Fibroblast of lung (primary cell): ENCODE measurements at places on chromosomes 2 and 18. TPM values are rescaled to one million over a fixed set of nuclear protein-coding genes. Genes with fewer than 3 reads are reported as not detected.

CCNYL1 gene
- 5.4 and 8.8 TPM in 2 replicates for total RNA-seq

TMEM169 gene
- total RNA-seq, result 0.26 and 0.50 TPM in 2 replicates

GALNT3 gene
- total RNA-seq, result 0.26 and 0.66 TPM in 2 replicates

CABYR gene
- 5.6 and 14.0 TPM in 2 replicates for total RNA-seq

PHLPP1 gene
- 4.4 and 5.0 TPM in 2 replicates for total RNA-seq

PTPN4 gene
- total RNA-seq, result 18.0 and 22.3 TPM in 2 replicates

SRD5A2 gene
- total RNA-seq, result not detected in 2 replicates

ZSCAN30 gene
- 13.4 and 29.2 TPM in 2 replicates for total RNA-seq

TEKT4 gene
- total RNA-seq, result not detected in 2 replicates

GALR1 gene
- not detected in 2 replicates for total RNA-seq

SEH1L gene
- total RNA-seq, result 40.6 and 43.9 TPM in 2 replicates

FN1 gene
- 3,444 and 5,906 TPM in 2 replicates for total RNA-seq

ACVR1C gene
- total RNA-seq, result 0.26 and 0.83 TPM in 2 replicates

NFATC1 gene
- 2.6 and 4.3 TPM in 2 replicates for total RNA-seq

C2orf81 gene
- 0.77 and 1.5 TPM in 2 replicates for total RNA-seq

CIDEA gene
- 0.26 and 1.7 TPM in 2 replicates for total RNA-seq

FBXO48 gene
- 0.26 and 0.33 TPM in 2 replicates for total RNA-seq
